Stimulated activated CD8-positive, alpha-beta memory T cell treated with anti-CD3 and anti-CD28 coated beads, Interleukin-4, amount 100 ng/mL, for 48 hours (primary cell): ENCODE measurements at places on chromosomes 13 and 19.
A peak's percentile ranks its signal among the peaks of the same experiment; 100 is the strongest.

- no peak for DNase-seq
Measured at GRCh38 chr13:102817907-102818306, 19.0 kb downstream of the BIVM start.

- no peak for DNase-seq
Measured at GRCh38 chr13:36108954-36109353, 22.2 kb downstream of the DCLK1 start.

DNA sequence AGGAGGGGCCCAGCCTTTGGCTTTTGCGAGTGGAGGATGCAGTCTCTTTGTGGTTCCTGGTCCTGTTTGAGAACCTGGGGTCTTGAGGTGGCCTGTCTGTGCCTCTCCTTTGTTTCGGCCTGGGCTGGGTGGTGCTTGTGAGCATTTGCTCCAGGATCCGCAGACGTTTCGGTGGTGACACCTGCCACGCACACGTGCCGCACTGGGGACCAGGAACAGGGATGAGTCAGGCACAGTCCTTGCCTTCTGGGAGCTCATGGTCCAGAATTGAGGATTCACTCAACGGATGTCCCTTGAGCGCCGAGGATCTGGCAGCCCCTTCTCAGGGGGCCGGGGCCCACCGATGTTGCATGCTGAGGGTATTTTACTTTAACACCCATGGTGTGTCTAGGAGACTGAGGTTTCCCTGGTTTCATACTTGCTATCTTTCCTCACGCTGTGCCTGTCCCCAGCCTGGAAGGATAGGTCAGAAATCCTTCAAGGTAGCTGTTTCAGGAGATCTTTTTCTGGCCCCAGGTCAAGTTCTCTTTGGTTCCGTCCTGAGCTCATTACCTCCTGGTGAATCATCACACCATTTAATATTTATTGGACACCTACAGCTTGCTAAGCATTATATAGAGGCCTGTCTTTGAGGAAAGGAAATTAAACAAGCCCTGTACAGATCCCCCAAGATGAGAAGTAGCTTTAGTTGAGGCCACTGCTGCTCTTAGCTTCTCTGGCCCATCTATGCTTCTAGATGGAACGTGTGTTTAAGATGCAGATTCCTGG lies 5.1 kb downstream of the HDGFL2 start:
- DNase-seq: no peak

GRCh38 chr13:20127562-20128458 lies 33.0 kb downstream of the GJA3 start:
- DNase-seq: peak; percentile 70

- no peak for DNase-seq
Measured at GRCh38 chr13:69324090-69324886, 783.3 kb upstream of the ATXN8OS start.

DNA sequence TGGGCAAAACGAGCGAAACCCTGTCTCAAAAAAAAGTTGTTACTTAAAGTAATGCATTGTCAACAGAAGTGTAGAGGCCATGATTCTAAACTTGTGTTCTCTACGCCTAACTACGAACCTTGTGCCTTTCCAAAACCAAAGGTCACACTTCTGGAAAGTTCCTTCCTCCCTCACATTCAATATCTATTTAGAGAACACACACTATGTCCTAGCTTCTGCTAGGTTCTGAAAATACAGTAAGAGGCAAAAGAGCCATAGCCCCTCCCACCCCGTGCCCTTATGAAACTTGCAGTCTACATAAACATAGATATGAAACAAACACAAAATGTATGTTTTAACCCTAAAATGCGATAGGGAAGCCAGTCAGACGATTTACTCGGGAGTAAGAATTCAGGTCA lies 36.4 kb downstream of the RNF6 start:
- DNase-seq: no peak

DNA sequence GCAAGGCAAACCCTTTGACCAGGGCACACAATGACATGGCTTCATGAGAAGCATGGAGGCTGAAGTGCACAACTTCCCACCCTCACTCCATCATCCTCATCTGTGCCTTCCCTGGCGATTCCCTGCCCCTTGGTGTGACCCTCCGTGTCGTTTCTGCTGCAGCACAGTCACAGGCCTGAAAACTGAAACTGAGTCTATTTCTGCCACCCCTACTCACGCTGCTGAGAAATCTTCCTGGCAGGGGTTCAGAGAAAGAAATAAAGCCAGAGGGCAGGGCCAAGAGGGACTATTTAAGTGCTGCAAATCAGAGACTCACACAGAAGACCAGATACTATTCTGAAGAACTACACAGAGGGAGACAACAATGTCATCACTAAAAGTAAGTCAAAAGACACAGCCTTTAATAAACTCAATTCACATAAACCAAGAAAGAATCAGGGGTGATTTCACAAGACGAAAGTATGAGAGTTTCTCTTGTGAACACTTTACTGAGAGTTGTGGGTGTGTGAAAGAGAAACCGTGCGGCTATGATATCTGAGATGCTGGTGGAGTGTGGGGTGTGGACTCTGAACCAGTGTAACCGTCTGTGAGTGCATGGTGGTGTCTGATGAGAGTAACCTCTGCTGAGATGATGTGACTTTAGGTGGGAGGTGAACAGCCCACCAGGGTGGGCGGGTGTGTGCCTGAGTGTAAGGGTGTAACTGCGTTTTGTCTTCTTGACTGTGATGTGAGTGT lies 23.5 kb downstream of the LGALS16 start:
- peak; percentile 68 for DNase-seq

DNA sequence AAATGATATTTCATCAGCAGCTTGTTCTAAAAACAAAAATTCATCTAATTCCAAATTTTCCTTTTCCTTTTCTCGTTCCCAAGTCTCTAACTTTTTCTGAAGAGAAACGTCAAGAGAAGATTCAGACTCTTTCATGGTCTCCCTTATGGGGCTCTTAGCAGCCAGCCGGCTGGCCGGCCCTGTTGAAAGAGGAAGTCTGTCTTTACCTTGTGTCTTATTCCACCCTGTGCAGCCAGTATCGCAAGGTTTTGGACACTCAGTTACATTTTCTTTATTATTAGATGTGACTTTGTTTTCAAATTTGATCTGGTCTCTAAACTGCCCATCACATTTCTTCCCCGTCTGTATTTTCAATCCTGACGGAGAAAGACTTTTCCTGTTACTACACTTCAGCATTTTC lies 142.3 kb downstream of the RNF17 start:
- DNase-seq: no peak
